KG1 (cell line): ENCODE measurements at places on chromosomes 2 and 18.

DNA sequence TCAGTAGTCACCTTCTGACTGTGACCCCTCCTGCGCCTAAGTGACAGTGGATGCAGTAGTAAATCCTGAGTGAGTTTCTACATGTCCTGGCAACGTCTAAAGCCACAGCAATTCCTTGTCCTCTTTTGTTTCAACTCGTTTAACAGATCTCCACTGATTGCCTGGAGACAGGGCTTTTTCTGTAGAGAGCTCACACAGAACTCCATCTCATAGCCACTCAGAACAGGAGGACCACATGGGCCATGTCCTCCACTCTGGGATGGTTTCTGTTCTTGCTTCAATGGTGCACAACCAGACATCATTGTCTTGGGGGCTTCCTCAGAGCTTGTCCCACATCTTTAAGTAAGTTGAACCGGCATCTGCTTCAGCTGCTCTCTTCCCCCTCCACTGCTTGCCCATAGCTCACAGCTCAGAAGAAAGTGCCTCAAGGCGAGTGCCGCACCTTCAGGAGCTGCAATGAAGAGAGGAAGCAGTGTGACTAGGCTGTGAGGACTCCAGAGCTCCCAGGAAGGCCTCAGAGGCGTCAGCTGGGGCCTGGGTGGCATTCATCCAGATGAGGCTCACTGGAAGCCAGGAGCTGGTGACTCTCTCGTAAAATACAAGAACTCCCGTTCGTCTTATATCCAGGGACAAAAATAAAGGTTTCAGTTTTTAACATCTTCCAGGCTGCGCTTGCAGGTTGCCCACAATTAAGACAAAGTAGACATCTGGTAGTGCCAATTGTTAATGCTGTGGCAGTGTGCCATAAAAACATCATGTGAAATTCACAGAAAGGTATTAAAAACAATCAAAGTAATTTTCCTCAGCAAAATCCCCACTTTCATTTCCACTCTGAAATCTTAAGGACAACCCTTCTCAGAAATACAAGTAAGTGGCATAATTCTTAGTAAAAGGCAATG lies 37.3 kb downstream of the ST3GAL5 start:
- no peak for DNase-seq

DNA sequence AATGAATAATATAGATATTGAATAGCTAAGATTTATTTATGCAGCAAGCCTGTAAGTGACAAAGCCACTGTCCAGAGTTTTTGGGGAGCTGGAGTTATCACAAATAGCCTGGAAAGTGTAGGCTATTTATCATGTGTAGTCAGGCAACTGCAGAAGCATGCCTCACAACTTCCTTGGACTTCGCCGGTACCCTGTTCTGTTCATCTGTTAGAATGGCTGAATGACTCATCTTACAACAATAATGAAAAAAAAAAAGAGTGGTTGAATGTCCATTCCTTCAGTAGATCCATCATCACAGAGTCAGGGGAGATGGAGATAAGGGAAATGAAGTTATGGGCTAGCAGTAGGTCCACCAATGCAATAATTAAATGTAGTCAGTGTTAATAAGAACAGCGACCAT lies 24.0 kb upstream of the ATP5MC3 start:
- no peak for DNase-seq

DNA sequence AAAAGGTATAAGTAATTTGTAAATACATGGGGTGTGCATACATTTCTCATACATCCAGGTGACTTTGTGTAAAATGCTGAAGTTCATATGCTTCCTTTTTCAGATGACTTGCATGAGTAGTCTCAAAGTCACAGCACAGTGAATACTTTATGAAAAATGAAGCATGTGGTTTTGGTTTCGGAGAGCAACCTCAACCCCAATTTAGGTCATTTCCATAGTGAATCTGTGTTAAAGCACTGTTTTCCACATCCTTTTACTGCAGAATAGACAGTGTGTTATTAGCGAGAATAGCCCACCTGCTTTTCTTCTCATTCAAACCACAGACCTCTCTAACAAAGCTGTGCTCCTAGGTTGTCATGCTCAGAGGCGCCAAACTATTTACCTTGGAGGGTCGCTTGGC lies 204.4 kb upstream of the RASGRP3 start:
- DNase-seq: no peak

- no peak for DNase-seq
Observed at GRCh38 chr2:90221300-90221651, 1529.8 kb downstream of the RPIA start.

GRCh38 chr18:11948852-11949523 lies 32.3 kb upstream of the IMPA2 start:
- DNase-seq: no peak

DNA sequence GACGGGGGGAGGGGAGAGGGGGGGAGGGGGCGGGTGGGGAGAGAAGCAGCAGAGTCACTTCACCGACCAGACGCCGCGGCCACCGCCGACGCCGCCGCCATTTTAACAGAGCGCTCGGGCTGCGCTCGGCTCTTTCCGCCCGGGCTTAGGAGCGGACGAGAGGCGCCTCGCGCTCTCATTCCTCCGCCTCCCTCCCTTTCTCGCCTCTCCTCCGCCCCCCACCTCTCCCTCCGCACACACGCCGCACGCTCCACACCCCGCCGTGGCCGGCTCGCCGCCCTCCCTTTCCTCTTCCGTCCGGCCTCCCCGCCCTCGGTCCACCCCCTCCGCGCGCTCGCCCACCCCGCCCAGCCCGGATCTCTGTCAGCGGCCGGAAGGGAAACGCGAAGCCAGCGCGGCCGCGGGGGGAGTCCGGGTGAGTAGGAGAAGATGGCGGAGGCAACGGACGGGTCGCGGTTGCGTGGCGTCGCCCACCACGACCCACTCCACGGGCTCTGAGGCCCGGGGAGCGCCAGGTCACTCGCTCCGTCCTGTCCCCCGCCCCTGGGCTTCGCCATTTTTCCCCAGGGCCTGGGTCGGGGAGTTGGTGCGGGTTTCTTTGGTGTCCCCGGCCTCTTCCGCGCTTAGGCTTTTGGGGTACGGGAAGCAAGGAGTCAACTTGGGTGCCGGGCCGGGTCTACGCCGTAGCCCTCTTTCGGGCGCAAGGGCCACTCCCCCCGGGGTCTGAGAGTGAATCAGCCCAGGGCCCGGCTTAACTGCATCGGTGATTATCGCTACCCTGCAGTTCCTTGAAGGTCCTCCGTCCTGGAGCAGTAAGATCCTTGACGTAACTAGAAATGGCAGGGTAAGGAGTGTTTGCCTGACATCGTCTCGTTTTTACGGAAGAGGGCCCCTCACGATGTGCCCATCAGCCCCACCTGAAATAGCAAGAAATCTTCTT lies at the start of gene USP34:
Gene USP34 (minus strand): TSS at position 123 of the 940 bp plus-strand sequence. CDS start 395 bp downstream, outside the sequence.
- DNase-seq: peak; percentile 85

GRCh38 chr2:85802354-85803103 lies 48.7 kb downstream of the ATOH8 start:
- no peak for DNase-seq

DNA sequence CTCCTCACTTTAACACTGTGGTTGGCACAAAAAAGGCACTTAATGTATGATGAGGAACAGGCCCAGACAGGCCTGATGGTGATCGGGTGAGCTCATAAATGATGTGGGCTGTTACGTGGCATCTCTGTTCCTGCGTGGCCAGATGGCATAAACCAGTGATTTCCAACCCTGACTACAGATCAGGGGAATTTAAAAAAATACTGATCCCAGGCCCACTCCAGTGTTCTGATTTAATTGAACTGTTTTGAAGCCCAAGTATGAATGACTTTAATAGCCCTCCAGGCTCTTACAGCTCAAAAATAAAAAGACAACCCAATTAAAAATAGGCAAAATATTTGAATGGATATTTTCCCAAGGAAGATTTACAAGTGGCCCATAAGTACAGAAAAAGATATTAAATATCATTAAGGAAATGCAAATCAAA lies 48.2 kb downstream of the LIPG start:
- no peak for DNase-seq

DNA sequence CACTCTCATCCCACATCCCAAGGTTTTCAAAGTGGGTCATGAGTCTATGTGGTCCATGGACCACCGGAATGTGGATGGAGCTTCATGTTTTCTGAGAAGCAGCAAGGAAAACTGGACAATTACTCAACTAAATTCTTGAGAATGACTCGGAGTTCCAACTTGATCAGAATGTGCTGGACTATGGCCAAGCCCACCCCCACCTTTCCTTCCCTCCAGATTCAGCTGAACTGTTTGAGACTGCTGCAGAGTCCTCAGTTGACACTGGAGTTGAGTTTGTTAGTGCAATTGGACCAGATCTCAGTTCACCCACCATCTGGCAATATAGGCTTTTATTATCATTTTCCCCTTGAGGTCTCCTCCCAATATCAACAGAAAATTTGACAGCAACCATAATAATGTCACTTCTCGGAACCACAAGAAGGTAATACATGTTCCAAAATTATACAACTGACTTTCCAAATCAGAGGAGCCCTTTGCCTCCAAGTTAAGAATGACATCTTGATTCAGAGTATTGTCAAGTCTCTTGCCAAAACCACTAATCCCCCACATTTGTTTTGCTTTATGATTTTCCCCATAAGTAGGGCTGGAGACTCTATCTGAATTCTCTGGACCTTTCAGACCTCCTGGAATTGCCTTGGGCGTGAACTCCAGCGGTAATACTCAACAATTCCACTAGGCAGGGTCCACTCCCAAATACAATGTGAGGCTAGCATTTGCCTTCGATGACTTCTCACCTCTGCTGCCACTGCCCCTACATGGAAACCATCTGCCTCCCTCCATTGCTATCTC lies 8.8 kb downstream of the COL4A4 start:
- no peak for DNase-seq

- no peak for DNase-seq
Observed at GRCh38 chr18:76715012-76715610, 107.2 kb upstream of the ZNF236 start.

- no peak for DNase-seq
Observed at GRCh38 chr18:43772907-43773306, 495.6 kb upstream of the SYT4 start.

- no peak for DNase-seq
Observed at GRCh38 chr2:63596401-63596883, 7.7 kb downstream of the MDH1 start.

DNA sequence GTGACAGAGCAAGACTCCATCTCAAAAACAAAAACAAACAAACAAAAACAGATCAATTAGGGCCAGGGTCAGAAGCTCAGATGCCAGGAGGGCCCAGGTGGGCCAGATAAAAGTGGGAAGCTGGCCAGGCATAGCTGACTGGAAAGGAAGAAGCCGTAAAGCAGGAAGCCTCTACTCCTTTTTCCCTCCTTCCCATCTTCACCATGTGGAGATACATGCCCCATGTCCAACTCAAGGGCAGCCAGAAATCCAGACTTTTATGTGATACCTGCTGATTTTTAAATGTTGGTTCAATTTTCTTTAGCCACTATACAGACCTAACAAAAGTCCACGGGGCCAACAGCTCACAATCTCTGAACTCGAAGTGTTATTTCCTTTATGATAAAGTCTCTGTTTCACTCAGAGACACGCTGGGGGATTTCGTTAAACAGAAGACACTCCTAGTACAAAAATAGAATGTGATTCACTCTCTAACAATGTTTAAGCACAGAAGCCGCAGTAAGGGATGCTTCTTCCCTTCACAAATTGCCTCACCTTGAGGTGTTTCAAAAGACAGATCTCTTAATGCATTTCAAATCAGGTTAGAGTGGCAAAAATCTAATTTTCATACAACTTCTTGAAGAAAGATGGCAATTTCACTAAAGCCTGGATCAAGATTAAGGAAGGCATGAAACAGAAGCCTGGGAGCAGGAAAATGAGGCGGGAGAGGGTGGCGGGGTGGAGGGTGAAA lies 14.0 kb downstream of the TMEM247 start:
- no peak for DNase-seq

GRCh38 chr18:40380686-40381439 lies 1574.2 kb upstream of the PIK3C3 start:
- DNase-seq: no peak

- no peak for DNase-seq
Observed at GRCh38 chr2:179765666-179766065, 95.7 kb downstream of the ZNF385B start.

DNA sequence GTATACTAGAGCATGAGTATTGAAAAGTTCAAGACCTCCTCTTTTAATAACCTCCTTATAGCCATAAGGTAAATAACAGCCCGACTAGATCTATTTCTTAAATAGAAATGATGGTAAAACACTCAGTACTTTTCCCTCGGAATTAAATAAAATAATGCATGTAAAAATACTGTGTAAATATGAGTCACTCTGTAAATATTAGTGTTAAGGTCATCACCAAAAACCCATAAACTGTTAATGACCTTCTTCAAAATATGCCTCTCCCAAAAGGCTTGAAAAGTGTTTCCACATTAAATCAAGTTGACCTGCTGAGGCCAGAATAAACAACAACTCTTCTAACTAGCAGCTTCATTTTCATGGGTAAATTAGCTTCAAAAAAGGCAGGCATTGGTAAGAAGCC lies 25.3 kb upstream of the BZW1 start:
- DNase-seq: no peak

DNA sequence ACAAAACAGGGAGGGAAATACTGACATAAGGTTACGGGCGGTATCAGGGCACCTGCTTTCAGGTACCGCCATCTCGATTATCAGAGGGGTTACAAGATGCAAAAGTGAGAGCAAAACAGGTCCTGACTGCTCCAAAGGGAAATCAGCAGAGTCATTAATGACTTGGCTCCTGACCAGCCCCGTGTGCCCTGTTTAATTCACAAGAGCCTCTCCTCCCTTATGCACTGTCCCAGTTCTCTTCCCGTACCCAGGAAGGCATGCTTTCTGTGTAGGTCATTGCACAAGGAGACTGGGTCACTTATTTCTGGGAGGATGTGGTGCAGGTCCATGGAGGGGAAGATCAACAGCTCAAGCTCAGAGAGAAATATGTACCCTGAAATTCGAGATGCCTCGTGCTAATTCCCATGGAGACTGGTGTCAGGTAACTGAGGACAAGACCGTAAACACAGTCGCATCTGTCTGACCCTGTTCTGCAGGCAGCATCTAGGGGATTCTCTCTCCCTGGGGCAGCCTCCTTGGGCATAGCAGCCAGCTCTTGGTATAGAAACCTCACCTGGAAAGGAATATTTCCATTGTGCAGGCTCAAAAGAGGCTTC lies 79.9 kb downstream of the HNRNPLL start:
- no peak for DNase-seq

GRCh38 chr2:67561457-67561965 lies 164.4 kb downstream of the ETAA1 start:
- DNase-seq: no peak

DNA sequence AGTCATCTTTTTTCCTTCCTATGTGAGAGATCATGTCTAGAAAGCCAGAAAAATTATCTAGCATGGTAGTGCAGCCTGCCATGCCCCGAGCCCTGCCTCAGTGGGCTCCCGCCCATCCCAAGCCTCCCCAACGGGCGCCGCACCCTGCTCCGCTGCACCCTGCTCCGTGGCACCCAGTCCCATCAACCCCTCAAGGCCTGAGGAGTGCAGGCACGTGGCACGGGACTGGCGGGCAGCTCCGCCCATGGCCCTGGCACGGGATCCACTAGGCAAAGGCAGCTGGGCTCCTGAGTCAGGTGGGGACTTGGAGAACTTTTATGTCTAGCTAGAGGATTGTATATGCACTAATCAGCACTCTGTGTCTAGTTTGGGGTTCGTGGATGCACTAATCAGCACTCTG lies 83.4 kb upstream of the COL3A1 start:
- DNase-seq: no peak

GRCh38 chr18:10216791-10217190 lies 237.6 kb upstream of the APCDD1 start:
- DNase-seq: no peak
